ENCODE measurements at places on chromosomes 11 and 22.

GRCh38 chr11:106238704-106239360, 161.4 kb downstream of the AASDHPPT start:
- DNase-seq = no peak
- H3K4me1 ChIP-seq = peaks cover 13% of the 10 kb centered on the region
- no peak overlapping the region for H3K27ac ChIP-seq
- no peaks in the 10 kb centered on the region for H3K36me3 ChIP-seq
- H3K4me3 ChIP-seq = no peak overlapping the region
- H3K27me3 ChIP-seq = no peaks in the 10 kb centered on the region

GRCh38 chr22:31497148-31497938, 1.0 kb downstream of the SFI1 start:
- peaks cover 28% of the 10 kb centered on the region for H3K4me1 ChIP-seq
- H3K27me3 ChIP-seq = no peaks in the 10 kb centered on the region

- H3K27me3 ChIP-seq = no peaks in the 10 kb centered on the region
- DNase-seq = no peak
- H3K4me1 ChIP-seq = peaks cover 10% of the 10 kb centered on the region
- no peak overlapping the region for H3K4me3 ChIP-seq
- H3K27ac ChIP-seq = no peak overlapping the region
These were observed 10.8 kb upstream of the CYP2R1 start for GRCh38 chr11:14902650-14903350.

GRCh38 chr11:124760205-124760652, 1.9 kb downstream of the ESAM start:
- no peak overlapping the region for H3K4me3 ChIP-seq
- no peak for DNase-seq
- H3K36me3 ChIP-seq = peaks cover 5% of the 10 kb centered on the region
- H3K4me1 ChIP-seq = no peaks in the 10 kb centered on the region

All from DND-41 (cell line).